ENCODE measurements at places on chromosomes 1 and 21. TPM values are rescaled to one million over a fixed set of nuclear protein-coding genes. Genes with fewer than 3 reads are reported as not detected.

ZBTB17 gene
- 12.8 TPM for total RNA-seq

IGSF5 gene
- total RNA-seq, result not detected

FAM151A gene
- 0.26 TPM for total RNA-seq

CHODL gene
- not detected for total RNA-seq

UROD gene
- 46.5 TPM for total RNA-seq

CXADR gene
- 9.6 TPM for total RNA-seq

GPR137B gene
- total RNA-seq, result 18.5 TPM

All from A549 treated with AZD2906 at 1 μM for 4 hours (cell line).